Stimulated activated CD8-positive, alpha-beta memory T cell treated with anti-CD3 and anti-CD28 coated beads, Interleukin-4, amount 100 ng/mL, for 24 hours (primary cell): ENCODE measurements at places on chromosomes 12 and 14.

DNA sequence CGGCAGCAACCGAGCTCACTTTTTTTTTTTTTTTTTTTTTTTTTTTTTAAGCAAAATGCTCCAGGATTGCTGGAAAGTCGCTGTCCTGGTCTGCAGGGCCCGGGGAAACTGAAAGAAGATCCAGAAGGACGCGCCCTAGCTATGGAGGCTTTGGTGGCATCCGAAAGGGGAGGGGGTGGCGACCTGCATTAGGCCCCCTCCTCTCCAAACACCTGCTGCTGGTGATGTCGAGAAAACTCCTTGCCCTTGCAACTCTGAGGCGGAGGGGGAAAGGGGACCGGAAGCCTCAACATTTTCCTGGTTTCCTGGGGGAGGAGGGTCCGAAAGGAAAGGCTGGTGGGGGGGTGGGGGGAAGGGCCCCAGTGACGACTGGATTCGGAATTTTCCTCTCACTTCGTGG is 421.1 kb downstream of the VRK1 start:
- DNase-seq, result no peak

- DNase-seq, result no peak
These were observed 211.9 kb upstream of the LHX5 start for GRCh38 chr12:113683574-113683973.

DNA sequence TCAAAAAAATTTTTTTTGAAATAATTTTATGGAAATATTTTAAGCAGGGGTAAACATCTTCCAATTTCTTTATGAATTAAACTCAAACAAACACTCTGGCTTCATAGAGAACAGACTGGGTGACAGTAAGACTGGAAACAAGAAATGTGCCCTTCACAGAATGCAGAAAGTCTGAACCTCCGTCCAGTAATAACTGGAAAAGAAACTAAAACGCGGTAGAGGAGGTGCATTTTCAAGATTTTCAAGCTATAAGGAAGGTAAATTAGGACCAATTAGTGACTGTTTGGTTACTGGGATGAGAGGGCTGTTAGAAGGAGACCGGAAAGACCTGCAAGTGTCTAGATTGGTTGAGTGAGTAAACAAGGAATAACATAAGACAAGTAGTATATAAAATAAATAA is 245.7 kb downstream of the CEP128 start:
- DNase-seq, result no peak

DNA sequence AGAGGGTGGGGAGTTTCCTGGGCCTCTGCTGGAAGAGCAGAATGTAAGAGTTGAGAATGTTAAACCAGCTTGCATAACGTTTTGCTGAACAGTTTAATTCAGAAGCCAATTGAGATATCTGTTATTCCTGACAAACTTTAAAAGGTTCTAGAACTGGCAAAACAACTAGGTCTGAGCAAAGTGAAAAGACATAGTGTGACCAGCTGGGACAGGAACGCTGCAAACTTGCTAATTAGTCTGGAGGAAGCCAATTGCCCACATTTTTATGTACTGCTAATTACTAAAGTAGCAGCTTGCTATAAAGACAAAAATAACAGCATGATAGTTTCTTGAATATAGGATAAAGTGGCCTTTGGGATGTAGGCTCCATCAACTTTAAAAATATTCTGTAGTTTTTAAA is 704.9 kb downstream of the NRXN3 start:
- DNase-seq, result no peak
